Thymus (tissue), 14 donors: ENCODE measurements at places on chromosomes 4 and X. TPM values are rescaled to one million over a fixed set of nuclear protein-coding genes. Genes with fewer than 3 reads are reported as not detected.
A peak's percentile ranks its signal among the peaks of the same experiment; 100 is the strongest.

DNA sequence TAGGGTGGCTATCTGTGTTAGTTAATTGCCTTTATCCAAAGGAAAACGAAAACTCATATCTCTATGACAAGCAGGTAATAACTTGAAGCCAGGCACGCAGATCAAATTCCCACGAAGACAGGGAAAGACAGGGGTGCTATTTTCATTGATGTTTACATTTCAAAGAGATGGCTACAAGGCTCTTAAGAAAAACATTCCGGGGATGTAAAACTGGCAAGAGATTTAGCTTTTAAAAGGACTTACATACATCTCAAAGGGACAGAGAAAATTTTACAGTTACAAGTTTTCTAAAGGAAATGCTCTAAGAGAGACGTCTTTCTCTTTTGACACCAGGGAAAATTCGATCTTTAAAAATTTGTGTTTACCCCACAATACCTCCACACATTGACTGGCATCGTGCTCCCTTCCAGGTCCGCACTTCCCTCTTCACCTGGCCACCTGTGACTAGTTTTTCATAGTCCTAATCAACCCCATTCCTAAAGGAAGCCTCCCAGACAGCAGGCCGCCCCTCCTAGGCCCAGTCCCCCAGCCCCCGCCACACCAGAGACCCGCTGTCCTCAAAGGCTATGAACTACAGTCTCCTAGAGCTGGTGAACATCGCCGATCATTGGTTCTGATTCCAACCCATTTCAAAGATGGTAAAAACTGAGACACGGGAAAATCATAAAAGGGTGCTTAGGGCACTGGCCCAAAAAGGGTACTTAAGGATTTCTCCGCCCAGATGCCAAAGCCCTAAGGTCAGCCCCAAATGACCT lies 649 bp upstream of the ARAF start:
- H3K27me3 ChIP-seq, result no peaks in the 10 kb centered on the region
- H3K27ac ChIP-seq, result peak overlapping the region; percentile 78
- peaks cover 4% of the 10 kb centered on the region for H3K4me1 ChIP-seq
- peak overlapping the region; percentile 76 for H3K4me3 ChIP-seq

DNA sequence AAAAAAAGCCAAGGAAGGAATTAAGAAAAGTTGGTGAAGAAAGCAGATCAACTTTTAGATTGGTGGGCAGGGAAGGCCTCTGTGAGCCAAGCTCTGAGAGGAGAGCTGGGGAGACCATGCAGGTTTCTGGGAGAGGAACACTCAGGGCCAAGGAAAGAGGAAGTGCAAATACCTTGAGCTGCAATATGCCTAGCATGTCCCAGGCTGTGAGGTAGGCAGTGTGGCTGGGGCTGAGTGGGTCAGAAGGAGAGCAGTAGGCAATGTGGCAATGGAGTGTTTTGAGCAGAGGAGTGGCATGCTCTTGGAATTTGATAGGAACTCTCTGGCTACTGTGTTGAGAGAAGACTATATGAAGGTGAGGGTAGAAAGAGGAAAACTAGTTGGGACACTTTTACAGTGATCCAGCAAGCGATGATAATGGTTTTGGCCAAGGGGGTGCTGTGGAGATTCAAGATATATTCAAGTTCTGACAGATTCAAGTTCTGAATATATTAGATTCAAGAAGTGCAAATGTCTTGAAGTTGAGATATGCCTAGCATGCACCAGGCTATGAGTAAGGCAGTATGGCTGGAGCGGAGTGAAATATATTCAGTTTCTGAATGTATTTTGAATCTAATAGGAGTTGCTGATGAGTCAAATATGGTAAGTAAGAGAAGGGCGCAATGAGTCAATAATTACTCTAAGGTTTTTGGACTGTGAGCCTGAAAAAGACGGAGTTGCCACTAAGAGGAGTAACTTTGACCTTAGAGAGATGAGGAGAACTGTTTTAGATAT lies 172.5 kb downstream of the CAMK2D start:
- H3K36me3 ChIP-seq, result no peaks in the 10 kb centered on the region
- H3K27ac ChIP-seq, result no peak overlapping the region
- no peaks in the 10 kb centered on the region for H3K4me1 ChIP-seq
- H3K27me3 ChIP-seq, result no peaks in the 10 kb centered on the region
- H3K4me3 ChIP-seq, result no peak overlapping the region
- no peak for DNase-seq

GRCh38 chr4:159317203-159317602 lies 214.3 kb downstream of the RAPGEF2 start:
- no peaks in the 10 kb centered on the region for H3K27me3 ChIP-seq
- H3K27ac ChIP-seq, result no peak overlapping the region
- no peaks in the 10 kb centered on the region for H3K36me3 ChIP-seq
- no peak overlapping the region for H3K4me3 ChIP-seq
- DNase-seq, result no peak

GRCh38 chrX:133053861-133054598 lies 42.9 kb downstream of the USP26 start:
- H3K4me3 ChIP-seq, result no peak overlapping the region
- H3K27ac ChIP-seq, result no peak overlapping the region
- DNase-seq, result no peak
- no peaks in the 10 kb centered on the region for H3K4me1 ChIP-seq
- no peaks in the 10 kb centered on the region for H3K36me3 ChIP-seq

DNA sequence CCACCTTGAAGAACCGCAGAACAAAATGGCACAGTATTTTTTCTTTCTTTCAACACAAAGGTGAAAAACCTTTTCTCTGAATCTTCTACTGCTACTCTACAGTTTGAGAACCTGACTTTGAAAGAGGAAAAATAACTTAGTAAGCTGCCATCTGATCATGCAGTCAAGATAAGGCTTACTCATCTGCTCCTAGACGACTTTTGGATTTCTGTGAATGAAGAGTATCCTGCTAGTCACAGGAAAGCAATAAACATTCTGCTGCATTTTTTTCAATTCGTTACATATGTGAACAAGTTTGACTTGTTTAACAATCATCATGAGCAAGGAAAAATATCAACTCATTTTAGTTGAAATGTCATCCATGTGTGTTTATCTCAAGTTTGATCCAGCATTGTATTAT lies 25.2 kb downstream of the TIGD2 start:
- H3K36me3 ChIP-seq, result no peaks in the 10 kb centered on the region
- no peaks in the 10 kb centered on the region for H3K27me3 ChIP-seq
- no peak overlapping the region for H3K4me3 ChIP-seq
- no peak overlapping the region for H3K27ac ChIP-seq

- H3K36me3 ChIP-seq, result no peaks in the 10 kb centered on the region
- no peak overlapping the region for H3K27ac ChIP-seq
- H3K4me1 ChIP-seq, result no peaks in the 10 kb centered on the region
- H3K4me3 ChIP-seq, result no peak overlapping the region
- no peaks in the 10 kb centered on the region for H3K27me3 ChIP-seq
- no peak for DNase-seq
Observed at GRCh38 chr4:151540728-151541388, 131.9 kb downstream of the FHIP1A start.

GRCh38 chr4:39484582-39485272 lies 25.9 kb downstream of the LIAS start:
- no peaks in the 10 kb centered on the region for H3K27me3 ChIP-seq
- no peaks in the 10 kb centered on the region for H3K4me1 ChIP-seq
- no peak overlapping the region for H3K4me3 ChIP-seq
- H3K27ac ChIP-seq, result no peak overlapping the region

GRCh38 chrX:153875391-153876111 lies 10.4 kb downstream of the L1CAM start:
- DNase-seq, result peak; percentile 47
- H3K27me3 ChIP-seq, result no peaks in the 10 kb centered on the region
- no peak overlapping the region for H3K27ac ChIP-seq
- no peak overlapping the region for H3K4me3 ChIP-seq
- no peaks in the 10 kb centered on the region for H3K36me3 ChIP-seq

DNA sequence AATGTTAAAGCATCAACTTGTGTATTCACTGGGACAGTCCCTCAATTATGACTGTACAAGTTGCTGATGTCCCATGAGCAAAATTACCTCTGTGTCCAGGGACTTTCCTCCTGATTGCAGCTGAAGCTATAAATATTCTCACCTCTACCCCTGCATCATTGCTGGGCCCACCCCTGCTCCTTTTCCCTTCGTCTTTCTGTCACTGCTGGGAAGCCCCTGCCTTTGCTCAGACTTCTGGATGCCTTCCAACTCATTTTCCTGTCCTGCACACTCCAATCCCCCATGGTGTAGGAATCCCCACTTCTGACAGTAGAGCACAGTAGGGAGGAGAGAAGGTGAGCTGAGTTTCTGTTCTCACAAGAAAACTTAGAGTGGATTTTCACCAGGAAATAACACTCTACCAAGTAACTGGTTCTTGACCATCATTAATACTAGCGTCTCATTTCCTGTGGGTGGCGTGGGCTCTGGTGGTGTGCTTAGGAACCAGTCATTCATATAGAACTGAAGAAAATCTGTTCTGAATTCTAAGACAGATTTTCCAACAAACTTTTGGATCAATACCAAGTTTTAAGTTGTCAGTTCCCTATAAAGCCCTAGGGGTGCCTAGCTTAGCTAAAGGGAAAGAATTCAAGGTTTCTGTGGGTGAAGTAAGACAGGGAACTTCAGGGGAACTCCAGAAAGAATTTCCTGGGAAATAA lies 136.2 kb upstream of the MED14 start:
- H3K27me3 ChIP-seq, result no peaks in the 10 kb centered on the region
- no peaks in the 10 kb centered on the region for H3K4me1 ChIP-seq
- H3K27ac ChIP-seq, result peak overlapping the region; percentile 70

- H3K4me1 ChIP-seq, result no peaks in the 10 kb centered on the region
- H3K27ac ChIP-seq, result no peak overlapping the region
- DNase-seq, result peak; percentile 32
- H3K36me3 ChIP-seq, result peaks cover 3% of the 10 kb centered on the region
Observed at GRCh38 chr4:122914292-122914904, 8.0 kb downstream of the NUDT6 start.

DNA sequence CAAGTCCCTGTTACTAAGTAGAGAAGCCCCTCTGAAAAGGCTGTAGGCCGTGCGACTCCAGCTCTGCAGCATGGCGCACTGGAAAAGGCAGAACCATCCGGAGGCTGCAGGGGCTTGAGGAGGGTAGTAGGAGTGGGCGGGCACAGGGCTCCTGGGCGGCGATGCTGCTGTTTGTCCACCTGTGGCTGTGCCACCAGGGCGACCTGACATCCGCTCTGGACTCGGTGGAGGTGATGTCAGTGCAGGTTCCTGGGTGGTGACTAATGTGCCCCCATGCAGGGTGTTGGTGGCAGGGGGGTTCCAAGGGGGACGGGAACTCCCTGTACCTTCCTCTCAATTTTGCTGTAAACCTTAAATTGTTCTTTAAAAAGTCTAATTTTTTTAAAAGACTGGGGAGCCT lies 58.3 kb downstream of the PCGF3 start:
- H3K4me1 ChIP-seq, result no peaks in the 10 kb centered on the region
- DNase-seq, result no peak
- H3K36me3 ChIP-seq, result peaks cover 60% of the 10 kb centered on the region
- no peak overlapping the region for H3K4me3 ChIP-seq

GRCh38 chr4:83174844-83175414 lies 60.4 kb upstream of the PLAC8 start:
- no peaks in the 10 kb centered on the region for H3K4me1 ChIP-seq
- H3K4me3 ChIP-seq, result no peak overlapping the region
- no peak overlapping the region for H3K27ac ChIP-seq

DNA sequence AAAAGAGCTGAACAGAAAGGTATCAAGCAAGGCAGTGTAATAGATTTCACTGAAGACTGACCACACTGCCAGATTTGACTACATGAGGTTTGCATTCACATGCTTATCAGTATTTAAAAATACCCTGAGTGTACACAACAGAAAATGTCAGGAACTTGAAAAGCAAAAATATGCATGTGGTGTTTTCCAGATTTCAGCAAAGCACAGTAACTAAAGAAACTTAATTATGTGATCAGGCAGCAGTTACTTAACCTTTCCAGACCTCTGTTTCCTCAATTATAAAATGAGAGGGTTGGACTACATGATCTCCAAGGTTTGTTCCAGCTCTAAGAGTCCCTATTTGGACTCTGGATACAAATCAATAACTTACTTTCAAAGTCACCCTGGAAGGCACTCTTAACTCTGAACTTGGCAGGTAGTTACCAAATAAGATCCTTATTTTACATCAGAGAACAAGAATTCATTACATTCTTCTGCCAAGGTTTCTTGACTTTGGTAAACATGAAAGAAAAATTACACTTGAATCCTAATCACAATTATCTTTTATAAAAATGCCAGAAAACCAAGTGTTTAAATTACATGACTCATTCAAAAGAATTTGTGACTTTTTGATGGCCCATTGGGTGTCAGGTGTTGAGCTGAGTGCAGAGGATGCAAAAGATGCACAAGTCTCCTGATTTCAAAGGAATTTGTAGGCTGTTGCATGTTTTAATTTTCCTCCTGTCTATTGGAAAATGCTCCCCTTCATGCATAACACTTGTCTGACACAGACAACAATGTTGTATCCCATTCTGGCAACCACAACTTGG lies 241.6 kb downstream of the MGST2 start:
- H3K4me3 ChIP-seq, result no peak overlapping the region
- DNase-seq, result no peak
- no peaks in the 10 kb centered on the region for H3K4me1 ChIP-seq
- H3K27ac ChIP-seq, result no peak overlapping the region

GRCh38 chr4:91525621-91526020 lies 778.1 kb upstream of the GRID2 start:
- no peaks in the 10 kb centered on the region for H3K36me3 ChIP-seq
- H3K27me3 ChIP-seq, result no peaks in the 10 kb centered on the region
- no peak overlapping the region for H3K27ac ChIP-seq
- H3K4me1 ChIP-seq, result no peaks in the 10 kb centered on the region
- no peak for DNase-seq

- no peaks in the 10 kb centered on the region for H3K27me3 ChIP-seq
- H3K4me1 ChIP-seq, result no peaks in the 10 kb centered on the region
- no peak for DNase-seq
- H3K27ac ChIP-seq, result no peak overlapping the region
- no peaks in the 10 kb centered on the region for H3K36me3 ChIP-seq
- H3K4me3 ChIP-seq, result no peak overlapping the region
Observed at GRCh38 chrX:19272452-19272851, 71.3 kb upstream of the PDHA1 start.

GRCh38 chrX:118225711-118226428 lies 109.3 kb upstream of the KLHL13 start:
- no peaks in the 10 kb centered on the region for H3K27me3 ChIP-seq
- H3K27ac ChIP-seq, result no peak overlapping the region
- DNase-seq, result peak; percentile 7
- H3K36me3 ChIP-seq, result no peaks in the 10 kb centered on the region
- H3K4me1 ChIP-seq, result no peaks in the 10 kb centered on the region
- H3K4me3 ChIP-seq, result no peak overlapping the region

POLN gene
- 1.1 TPM for total RNA-seq

ETNPPL gene
- 0.19 TPM for total RNA-seq

EREG gene
- 0.05 TPM for total RNA-seq

SLITRK4 gene
- total RNA-seq, result 0.66 TPM

FHDC1 gene
- 0.33 TPM for total RNA-seq

EPHA5 gene
- 0.05 TPM for total RNA-seq

UGT2B10 gene
- total RNA-seq, result 0.05 TPM

PHKA1 gene
- total RNA-seq, result 2.1 TPM

FHIP1A gene
- total RNA-seq, result 3.6 TPM
